ENCODE measurements at places on chromosomes 3 and 15.

GRCh38 chr3:134029734-134030378, at the start of gene SLCO2A1:
Gene SLCO2A1 (minus strand): TSS chr3:134029925. CDS start chr3:134029802, 123 bp downstream.
- peak; percentile 16 for DNase-seq

GRCh38 chr15:69652751-69653305, 200.2 kb downstream of the RPLP1 start:
- DNase-seq: no peak

DNA sequence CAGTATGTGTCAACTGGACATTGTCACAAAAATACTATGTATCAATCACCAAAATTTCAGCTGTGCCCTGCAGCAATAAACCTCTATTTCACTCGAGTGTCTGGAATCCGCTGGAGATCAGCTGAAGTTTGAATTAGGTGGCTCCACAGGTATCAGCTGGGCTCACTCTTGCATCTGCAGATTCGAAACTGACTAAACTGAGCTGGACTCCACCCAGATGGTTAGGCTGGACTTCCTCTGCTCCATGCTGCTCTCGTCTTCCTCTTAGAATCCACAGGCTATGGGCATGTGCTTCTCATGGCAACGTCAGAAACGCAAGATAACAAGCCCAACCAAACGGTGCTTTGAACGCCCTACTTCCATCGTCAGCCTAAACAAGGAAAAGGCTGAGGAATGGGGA, 565.3 kb upstream of the ROBO2 start:
- no peak for DNase-seq

GRCh38 chr3:24545887-24546286, 51.2 kb upstream of the THRB start:
- DNase-seq: no peak

DNA sequence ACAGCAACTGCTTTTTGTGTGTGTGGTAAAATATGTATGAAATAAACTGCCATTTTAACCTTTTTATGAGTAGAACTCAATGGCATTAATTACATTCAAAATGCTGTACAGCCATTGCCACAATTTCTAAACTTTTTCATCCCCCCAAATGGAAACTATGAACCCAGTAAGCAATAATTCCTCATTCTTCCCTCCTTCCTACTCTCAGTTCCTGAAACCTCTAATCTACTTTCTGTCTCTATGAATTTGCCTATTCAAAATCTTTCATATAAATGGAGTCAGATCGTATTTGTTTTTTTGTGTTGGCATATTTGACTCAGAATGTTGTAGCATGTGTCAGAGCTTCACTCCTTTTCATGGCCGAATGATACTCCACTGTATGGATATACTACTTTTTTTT, 5.3 kb upstream of the BLM start:
- DNase-seq: no peak

- no peak for DNase-seq
These were observed 1126.8 kb downstream of the SI start for GRCh38 chr3:163951397-163951987.

GRCh38 chr3:187062526-187063177, 76.6 kb downstream of the RPL39L start:
- no peak for DNase-seq
